ENCODE measurements at places on chromosomes 16 and 17.
A peak's percentile ranks its signal among the peaks of the same experiment; 100 is the strongest.

GRCh38 chr17:32486701-32487472 is at the start of gene CDK5R1:
CDK5R1 (plus strand) TSS chr17:32486993; CDS start chr17:32487621, 628 bp downstream.
- peak; percentile 76 for DNase-seq

DNA sequence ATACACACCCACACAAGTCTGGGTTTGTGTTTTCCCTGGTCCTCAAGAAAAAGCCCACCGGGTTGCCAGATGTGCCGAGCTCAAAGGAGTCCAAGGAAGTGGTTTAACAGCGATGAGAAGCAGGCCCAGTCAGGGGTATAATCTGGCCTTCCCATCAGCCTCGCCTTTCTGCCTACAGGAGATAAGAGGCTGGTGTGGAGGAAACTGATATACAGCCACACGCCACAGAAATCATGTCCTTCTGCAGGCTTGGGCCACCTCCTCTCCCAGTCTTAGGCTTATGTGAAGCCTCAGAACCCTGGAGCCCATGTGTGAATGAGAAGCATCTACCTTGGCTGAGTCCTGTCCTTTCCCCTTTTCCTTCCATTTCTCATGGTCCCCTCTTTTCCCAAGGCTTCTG is 43.6 kb upstream of the MMP2 start:
- no peak for DNase-seq

- DNase-seq: no peak
These were observed 15.6 kb upstream of the YPEL2 start for GRCh38 chr17:59315866-59316265.

DNA sequence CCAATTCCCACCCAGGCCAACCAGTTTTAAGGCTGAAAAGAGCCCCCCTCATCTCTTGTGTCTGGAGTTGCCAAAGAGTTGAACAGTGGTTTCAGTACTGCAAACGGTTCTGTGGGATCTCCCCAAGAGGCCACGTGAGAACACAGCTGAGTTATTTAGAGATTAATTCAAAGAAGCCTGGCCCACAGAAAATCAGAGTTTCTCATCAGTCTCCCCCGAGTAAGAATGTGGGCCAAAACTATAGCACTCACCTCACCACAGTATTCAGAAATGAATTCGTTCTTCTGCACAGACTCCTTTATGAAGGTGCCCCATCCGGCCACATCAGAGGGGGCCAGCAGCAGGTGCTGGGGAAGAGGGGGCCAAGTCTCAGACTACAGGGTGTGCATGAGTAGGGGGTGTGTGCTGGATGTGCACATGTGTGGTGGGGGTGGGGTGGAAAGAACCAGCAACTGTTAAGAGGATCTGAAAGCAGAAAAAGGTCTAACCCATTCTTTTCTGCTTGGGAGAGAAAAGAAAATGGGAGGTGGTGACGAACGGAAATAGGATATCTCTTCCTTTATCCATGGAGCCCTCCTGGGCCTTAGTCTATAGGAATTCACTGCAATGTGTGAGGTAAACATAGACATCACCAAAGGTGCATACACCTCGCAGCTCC is 22.6 kb downstream of the CNTNAP1 start:
- DNase-seq: no peak

GRCh38 chr16:75203096-75203495 is 3.9 kb downstream of the CTRB2 start:
- no peak for DNase-seq

- DNase-seq: peak; percentile 18
These were observed 76.2 kb upstream of the DNAH17 start for GRCh38 chr17:78653382-78653781.

DNA sequence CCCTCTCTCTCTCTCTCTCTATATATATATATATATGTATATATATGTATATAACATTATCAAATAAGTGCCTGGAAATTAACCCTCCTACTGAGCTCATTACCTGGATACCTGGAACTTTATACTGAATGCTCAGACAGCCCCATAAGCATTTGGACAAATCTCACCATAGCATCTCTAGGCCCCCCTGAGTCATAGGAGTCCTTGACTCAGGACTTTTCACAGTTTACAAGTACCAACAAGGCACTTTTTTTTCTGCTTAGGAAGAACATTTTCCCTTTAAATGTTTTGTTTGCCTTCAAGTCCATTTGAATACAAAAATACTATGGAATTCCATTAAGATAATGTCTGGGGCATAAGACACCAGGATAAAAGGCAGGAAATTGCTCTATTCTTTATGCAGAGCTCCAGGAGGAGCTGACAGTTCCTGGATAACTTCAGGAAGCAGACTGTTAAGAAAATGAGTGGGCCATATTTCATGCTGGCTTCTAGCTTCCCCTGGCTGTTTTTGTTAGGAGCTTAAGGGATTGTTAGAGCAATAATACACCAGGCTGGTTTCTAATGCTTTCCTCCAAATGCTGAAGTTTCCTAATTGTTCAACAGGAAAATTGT is 171.7 kb upstream of the ASIC2 start:
- DNase-seq: no peak

- no peak for DNase-seq
These were observed 9.6 kb upstream of the WNT9B start for GRCh38 chr17:46841561-46842379.

DNA sequence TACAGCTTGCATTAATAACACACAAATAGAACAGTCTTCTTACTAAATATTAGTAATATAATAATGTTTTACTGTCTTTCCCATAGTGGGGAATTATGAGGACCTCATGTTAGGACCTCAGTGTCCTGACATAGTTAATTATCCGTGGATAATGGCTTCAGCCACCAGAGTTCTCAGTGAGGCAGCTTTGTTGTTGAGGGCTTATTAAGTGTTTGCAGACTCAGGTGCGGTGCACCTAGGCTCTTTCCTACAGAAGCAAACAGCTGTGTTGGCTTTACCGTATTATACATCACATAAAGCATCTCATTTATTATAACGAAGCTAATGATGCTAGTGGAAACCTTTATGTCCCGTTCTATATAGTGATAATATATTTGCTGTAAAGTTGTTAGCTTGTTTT is 246.7 kb downstream of the FTO start:
- DNase-seq: no peak

GRCh38 chr16:84726669-84727467 is 27.1 kb downstream of the USP10 start:
- no peak for DNase-seq

GRCh38 chr16:19735074-19735867 is 17.2 kb downstream of the IQCK start:
- DNase-seq: no peak

- DNase-seq: no peak
These were observed 358.0 kb downstream of the C16orf95 start for GRCh38 chr16:86959091-86959651.

GRCh38 chr16:1489077-1489476 is 333 bp upstream of the PTX4 start:
- no peak for DNase-seq

- peak; percentile 75 for DNase-seq
These were observed 12.4 kb upstream of the GUCY2D start for GRCh38 chr17:7989781-7990655.

DNA sequence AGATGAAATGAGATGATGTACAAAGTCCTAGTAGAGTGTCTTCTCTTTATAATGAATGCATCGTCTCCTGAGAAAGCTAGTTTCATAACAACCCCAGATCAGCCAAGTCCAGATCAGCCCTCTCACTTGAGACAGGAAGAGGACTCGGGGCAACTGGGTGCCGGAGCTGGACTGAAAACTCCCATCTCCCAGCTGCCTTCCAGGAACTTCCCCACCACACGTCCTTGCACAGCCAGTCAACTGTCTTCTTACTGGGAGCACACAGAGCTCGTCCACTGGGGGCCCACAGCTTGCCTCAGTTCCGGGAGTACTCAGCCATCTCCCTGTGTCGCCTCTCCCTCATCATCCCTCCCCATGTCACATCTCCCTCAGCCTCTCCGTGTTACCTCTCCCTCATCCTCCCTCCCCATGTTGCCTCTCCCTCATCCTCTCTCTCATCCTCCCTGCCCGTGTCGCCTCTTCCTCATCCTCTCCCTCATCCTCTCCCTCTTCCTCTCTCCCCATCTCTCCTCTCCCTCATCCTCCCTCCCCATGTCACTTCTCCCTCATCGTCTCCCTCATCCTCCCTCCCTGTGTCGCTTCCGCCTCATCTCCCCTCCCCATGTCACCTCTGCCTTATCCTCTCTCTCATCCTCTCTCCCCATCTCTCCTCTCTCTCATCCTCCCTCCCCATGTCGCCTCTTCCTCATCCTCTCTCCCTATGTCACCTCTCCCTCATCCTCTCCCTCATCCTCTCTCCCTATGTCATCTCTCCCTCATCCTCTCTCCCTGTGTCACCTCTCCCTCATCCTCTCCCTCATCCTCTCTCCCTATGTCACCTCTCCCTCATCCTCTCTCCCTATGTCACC is 22.4 kb upstream of the KCNH6 start:
- no peak for DNase-seq

DNA sequence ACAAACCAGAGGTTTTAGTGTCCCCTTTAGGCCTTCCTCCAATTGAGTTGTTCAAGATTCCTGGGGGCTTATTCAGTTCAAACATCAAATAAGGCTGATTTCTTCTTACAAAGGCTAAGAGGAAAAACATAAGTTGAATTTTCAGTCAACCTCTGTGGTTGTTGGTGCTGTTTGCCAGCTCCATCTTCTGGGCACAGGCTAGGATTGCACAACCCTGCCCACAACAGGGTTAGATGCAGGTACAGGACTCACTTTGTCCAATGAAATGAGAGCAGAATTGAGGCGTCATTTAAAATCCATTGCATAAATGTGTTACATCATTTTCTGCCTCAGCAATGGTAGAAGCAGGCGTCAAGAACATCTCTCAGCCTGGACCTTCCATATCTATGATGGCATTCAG is 173.3 kb downstream of the PMP22 start:
- DNase-seq: peak; percentile 23

GRCh38 chr16:83143788-83144187 is 517.0 kb downstream of the CDH13 start:
- DNase-seq: no peak

- DNase-seq: no peak
These were observed 14.6 kb downstream of the ALOX12B start for GRCh38 chr17:8072729-8073461.

GRCh38 chr17:74842599-74843351 is 16.9 kb downstream of the GRIN2C start:
- DNase-seq: no peak

DNA sequence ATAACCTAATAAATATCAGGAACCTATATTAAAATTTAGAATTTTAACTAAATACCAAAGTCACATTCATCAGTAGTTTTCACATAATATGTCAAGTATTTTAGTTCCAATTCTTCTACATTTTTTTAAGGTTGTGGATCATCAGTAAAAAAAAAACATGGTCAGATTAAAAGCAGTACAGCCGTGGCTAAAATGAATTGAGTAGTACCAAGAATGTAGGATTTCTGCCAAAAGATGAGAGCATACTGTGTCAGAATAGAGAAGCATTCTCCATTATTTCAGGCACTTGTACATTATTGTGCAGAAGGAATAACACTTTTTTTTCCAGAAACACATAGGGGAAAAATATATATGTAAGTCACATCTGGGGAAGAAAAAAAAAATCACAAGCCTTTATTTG is 1176.1 kb downstream of the CDH11 start:
- DNase-seq: no peak

GRCh38 chr17:17096438-17097178 is 54.4 kb downstream of the MPRIP start:
- DNase-seq: no peak

DNA sequence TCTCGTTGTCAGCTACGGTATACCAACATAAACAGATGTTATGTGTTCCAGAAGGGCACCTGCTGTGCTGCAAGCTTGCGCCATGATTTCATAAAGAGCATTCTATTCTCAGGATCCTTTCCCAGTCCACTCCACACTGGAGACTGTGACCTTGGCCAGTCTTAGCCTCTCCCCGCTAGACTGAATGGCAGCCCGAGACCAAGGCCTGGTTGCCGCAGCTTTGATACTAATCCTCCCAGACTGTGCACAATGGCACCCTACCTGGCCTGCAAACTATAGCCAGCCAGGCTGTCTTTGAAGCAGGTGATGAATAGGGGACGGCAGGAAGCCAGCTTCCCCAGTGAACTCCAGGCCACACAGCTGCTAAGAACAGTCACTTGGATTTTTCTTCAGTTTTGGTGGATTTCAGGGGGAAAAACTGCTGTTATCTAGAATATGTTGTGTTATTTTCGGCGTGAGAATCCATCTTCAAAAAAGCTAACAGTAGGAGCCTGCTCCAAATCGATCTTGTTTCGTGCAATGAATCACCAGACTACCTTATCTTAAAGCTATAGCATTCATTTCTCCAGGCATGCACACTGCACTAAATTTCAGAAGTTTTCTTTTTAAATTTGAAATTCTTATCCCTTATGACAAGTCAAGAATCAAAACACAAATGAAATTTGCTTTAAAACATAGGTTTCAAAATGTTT is 289.0 kb downstream of the CEP112 start:
- DNase-seq: no peak

DNA sequence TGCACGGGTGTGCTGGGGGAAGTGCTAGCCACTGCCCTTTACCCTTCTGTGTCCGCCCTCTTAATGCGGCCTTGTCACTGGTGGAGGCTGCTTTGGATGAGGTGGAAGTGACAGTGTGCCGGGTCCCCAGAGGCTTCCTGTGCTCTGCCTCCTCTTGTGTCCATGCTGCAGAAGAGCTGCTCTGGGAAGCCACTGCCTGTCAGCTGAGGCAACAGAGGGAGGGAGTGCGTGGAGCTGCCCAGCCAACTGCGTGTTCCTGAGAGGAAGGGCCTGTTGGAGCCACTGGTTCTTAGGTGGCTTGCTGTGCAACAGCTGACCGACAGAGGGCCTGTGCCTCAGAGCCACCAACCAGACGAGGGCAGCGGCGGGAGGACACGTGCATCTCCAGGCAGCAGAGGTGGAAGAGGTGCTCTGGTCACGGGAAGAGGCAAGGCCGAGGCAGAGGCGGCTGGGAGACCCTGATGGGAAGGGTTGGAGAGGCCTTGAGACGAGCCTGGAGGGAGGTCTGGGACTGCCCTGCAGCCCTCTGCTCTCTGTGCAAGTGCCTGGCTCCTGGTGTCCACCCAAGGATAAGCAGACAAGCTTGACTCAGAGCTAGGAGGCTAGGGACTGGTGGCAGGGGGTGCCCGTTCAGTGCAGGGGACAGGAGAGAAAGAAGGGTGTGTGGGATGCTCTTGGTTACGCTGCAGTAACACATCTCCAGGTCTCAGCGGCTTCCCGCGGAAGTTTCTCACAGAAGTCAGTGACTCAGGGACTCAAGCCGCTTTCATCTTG is 25.4 kb downstream of the B9D1 start:
- no peak for DNase-seq

- no peak for DNase-seq
These were observed 11.5 kb upstream of the MMD start for GRCh38 chr17:55433029-55433628.

GRCh38 chr17:49452661-49453060 is 38.0 kb upstream of the PHB1 start:
- DNase-seq: no peak

- DNase-seq: peak; percentile 90
These were observed 943 bp downstream of the CNTROB start for GRCh38 chr17:7932949-7933348.

DNA sequence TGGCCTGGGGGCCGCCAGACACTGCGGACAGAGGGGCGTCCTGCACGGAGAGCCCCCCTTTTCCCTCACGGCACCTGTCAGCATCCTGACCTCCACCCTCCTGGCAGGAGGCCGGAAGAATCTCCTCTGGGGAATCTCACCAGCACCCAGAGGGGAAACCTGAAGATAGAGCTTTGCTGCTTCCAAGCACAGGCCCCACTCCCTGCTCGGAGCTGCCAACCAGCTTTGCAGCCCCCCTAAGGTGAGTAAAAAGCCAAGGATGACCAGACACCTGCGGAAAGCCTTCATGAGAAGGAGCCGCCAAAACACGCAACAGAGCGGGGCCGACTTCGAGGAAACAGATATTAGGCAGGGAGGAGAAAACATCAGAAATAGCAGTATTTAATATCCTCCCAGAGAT is 3.4 kb upstream of the RBFOX3 start:
- DNase-seq: no peak

Measured in RKO (cell line).